HFFc6 (cell line): ENCODE measurements at places on chromosomes 4 and X. TPM values are rescaled to one million over a fixed set of nuclear protein-coding genes. Genes with fewer than 3 reads are reported as not detected.
A peak's percentile ranks its signal among the peaks of the same experiment; 100 is the strongest.

- DNase-seq = no peak
Measured at GRCh38 chr4:80311130-80311529, 24.4 kb upstream of the CFAP299 start.

GRCh38 chrX:121333942-121334341 lies 286.5 kb downstream of the GLUD2 start:
- DNase-seq = no peak

GRCh38 chr4:77990456-77990855 lies 66.7 kb upstream of the FRAS1 start:
- DNase-seq = no peak

KLHL4 gene
- total RNA-seq = not detected in 3 replicates

GRCh38 chrX:127552571-127552970 lies 499.6 kb downstream of the ACTRT1 start:
- DNase-seq = no peak

OTUD6A gene
- not detected in 3 replicates for total RNA-seq

DNA sequence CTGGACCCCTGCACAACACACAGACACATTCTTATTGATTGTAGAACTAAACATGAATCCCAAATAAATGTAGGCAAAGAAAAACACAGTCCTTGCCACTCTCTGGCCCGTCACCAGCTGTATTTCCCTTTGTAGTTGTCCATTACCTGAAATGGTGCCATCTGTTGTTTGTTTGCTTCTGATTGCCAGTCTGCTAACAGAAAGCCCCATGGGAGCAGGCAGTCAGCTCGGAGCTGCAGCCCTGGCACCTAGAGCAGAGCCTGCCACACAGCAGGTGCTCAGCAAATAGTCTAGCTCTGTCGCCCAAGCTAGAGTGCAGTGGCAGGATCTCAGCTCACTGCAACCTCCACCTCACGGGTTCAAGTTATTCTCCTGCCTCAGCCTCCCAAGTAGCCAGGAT lies 28.9 kb downstream of the CPLX1 start:
- no peak for DNase-seq

GRCh38 chr4:149166876-149167275 lies 648.8 kb downstream of the IQCM start:
- DNase-seq = peak; percentile 6

TMEM150C gene
- total RNA-seq = not detected in 2 replicates

DNA sequence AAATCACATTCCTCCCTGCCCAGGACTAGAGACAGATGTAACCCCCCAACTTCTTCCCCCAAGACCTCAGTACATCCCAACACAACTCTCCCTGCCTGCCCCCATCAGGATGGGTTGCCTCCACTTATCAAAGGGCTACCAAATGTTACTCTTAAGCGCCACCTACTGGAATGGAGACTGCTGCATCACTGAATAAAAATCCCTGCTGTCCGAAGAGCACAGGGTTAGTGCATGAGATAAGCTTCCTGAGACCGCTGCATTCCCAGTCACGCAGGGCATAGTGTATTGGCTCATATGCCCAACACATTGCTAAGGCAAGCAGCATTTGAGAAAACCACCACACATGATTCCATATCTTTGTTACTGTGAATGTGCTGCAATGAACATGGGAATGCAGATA lies 544.5 kb downstream of the PPP4R3C start:
- no peak for DNase-seq

- DNase-seq = no peak
Measured at GRCh38 chr4:53997898-53998297, 66.5 kb downstream of the CHIC2 start.

GRCh38 chrX:1419545-1420355 lies 27.8 kb upstream of the SLC25A6 start:
- no peak for DNase-seq

DNA sequence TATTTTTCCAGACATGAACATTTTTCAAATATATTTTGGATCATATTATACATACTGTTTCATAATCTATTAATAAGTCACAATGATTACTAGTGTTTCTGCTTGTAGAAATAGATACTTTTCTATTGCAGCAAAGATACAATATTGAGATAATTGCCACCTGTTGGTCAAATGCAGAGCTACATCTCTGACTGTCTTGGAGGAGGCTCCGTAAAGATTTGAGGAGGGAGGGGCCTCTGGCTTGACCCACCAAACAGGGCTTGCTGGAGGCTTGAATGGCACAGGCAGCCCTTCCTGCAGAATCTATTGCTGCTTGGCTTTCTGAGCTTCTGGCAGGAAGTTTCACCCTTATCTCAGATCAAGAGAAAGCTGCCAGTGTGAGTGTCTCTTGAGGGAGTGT lies 99.3 kb upstream of the ARMCX2 start:
- no peak for DNase-seq
